Dermis blood vessel endothelial cell (primary cell): ENCODE measurements at places on chromosomes 1 and 21.

- DNase-seq = no peak
These were observed 135.3 kb upstream of the EDN2 start for GRCh38 chr1:41619511-41620364.

DNA sequence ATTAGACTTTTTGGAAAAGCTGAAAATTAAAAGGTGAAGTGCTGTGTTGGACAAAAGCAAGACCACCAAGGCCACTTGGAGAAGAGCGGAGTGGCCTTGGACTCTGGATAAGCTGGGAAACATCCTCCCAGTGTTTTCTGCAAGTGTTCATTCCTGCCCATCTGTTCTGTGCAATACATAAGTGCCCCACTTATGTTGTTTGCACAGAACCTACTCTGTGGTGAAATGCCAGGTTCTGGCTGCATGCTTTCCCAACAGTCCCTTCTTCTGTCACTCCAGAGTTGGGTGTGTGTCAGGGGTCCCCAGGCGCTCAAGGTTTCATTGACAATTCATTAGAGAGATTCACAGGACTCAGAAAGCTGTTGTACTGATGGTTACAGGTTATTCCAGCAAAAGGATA is 30.3 kb downstream of the NHLH2 start:
- DNase-seq = no peak

GRCh38 chr1:4380564-4381168 is 273.7 kb upstream of the AJAP1 start:
- DNase-seq = no peak

DNA sequence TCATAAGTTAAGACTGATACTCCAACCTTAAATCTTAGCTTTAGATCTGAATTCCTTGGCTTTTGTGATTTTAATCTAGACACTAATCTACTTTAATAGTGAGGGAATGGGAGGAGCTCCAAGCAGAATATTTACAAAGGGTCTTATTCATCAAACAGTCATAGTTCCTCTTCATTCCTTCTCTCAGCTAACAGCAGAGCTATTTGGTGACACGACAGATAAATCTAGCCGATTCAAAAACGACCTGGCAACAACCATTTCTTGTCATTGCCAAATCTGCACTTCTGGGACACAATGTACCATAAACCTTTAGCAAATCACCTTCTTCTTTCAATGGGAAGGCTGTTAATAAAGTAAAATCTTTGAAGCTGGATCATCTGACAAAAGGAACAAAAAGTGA is 52.8 kb upstream of the FOXD3 start:
- no peak for DNase-seq

DNA sequence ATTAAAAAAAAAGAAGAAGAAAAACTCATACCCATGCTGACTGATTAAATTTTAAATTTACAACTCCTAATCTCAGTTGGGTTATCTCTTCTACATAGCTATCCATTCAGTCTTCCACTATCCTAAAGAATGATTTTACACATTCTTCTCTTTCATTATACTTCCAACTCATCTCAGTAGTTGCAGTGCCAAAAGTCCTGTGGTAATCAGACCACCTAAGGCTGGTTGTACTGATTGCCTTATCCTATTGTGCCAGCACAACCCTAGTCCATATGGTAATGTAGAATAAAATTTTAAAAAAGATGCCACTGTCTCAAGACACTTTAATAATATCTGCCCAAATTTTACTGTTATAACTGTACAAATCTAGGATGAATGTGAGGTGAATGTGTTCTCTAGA is 448.0 kb downstream of the LRRIQ3 start:
- no peak for DNase-seq

DNA sequence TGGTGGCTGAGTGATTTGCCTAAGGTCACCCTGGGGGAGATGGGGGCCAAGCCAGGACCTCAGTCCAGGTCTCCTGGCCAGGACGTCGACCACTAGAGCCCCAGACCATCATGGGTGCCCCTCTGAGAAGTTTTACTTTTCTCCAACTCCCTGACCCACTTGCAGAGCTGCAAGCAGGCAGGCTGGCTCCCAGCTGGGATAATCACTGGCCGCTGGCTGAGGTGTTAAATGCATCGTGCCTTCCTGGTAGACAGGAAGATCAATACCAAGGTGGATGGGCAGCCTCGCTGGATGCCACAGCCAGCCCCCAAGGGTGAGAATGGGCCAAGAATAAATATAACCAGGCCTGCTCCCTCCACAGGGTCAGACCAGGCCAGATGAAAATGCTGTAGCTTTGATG is 106.2 kb downstream of the EPHB2 start:
- no peak for DNase-seq
